Vagina (tissue), 2 donors: ENCODE measurements at places on chromosomes 4 and X.

DNA sequence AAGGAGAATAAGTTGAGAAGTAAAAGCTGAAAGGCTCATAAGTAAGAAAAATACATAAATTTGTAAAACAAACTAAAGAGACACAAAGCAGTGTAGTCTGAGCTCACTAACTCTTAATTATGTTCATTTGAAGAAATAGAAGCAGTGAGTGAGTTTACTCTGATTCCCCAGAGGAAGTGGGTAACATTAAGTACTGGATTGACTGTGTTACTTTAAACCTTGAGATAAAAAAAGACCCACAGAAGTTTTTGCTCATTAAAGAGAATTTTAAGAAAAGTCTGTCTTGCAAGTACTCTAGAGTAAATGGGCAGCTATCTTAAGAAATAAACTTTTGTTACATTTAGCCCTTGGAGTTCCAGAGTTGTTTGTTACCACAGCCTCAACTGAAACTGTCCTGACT lies 2466.9 kb downstream of the PCDH7 start:
- DNase-seq = no peak
- H3K27ac ChIP-seq = no peak overlapping the region
- no peaks in the 10 kb centered on the region for H3K36me3 ChIP-seq
- H3K4me1 ChIP-seq = no peaks in the 10 kb centered on the region
- H3K27me3 ChIP-seq = no peaks in the 10 kb centered on the region
- no peak overlapping the region for H3K4me3 ChIP-seq

DNA sequence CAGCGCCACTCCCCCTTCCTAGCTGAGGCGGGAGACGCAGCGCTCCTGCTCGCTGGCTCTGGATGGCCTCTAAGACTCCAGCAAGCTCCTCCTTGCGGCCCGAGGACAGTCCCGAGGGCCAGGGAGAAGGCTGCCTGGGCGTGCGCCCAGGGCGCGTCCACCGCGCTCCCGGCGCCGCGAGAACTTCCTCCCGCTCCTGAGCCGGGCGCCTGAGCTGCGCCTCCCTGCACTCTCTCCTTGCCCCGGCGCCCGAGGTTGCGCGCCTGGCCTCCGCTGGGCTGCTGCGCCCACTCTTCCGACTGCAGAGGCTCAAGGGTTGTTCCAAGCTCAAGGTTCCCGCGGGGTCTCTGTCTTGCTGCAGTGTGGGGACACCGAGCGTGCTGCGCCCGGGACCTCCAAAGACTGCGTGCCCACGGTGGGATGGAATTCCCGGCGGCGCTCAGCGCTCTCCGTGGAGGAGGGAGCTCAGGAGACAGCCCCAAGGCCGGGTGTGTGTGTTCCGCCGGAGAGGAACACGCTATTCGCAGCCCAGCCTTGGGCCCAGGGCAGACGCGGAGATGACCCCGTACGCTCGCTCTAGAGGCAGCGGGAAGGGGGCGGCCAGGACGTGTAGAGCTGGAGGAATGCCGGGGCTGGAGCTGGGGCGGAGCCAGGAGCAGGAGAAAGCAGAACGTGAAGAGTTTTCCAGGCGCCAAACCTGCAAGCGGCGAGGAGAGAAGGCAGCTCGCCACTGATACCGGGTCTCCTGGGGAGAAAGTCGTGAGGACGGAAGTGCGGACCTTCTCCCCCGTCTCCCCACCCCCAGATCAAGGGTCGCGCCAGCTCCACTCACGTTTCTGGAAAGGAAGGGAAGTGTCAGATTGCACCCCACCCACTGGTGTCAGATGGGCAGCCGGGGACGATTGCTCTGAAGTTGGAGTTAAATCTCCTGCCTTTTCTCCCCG lies at the start of gene ARHGAP6:
Gene ARHGAP6, minus strand, starts transcription at position 753 of the 944 bp plus-strand sequence. CDS start 1,092 bp downstream, outside the sequence.
- DNase-seq = no peak
- no peaks in the 10 kb centered on the region for H3K27me3 ChIP-seq
- peak within 1 kb of the TSS; percentile 42 for H3K4me3 ChIP-seq

GRCh38 chrX:53280331-53281320 lies 758 bp downstream of the IQSEC2 start:
- DNase-seq = no peak
- no peaks in the 10 kb centered on the region for H3K36me3 ChIP-seq
- H3K27ac ChIP-seq = peak overlapping the region; percentile 54
- peak overlapping the region; percentile 34 for H3K4me3 ChIP-seq

DNA sequence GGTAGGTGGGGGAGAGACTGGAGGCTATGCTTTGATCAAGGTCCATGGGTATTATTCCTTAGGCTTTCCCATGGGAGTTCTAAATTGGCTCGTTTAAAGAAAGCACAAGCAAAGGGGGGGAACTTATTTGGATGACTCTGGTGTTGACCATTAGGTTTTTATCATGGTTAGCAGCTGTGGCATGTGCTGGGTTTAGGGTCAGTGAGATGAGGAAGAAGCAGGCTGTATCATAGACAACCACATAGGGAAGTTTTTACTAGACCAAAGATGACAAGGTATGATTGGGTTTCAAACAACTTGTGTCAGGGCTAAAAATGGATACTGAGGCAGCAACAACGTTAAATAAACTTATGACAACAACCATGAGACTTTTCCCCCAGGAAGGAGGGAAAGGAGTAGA lies 97.7 kb downstream of the DNAAF6 start:
- no peaks in the 10 kb centered on the region for H3K27me3 ChIP-seq
- no peak for DNase-seq
- no peaks in the 10 kb centered on the region for H3K36me3 ChIP-seq
- no peaks in the 10 kb centered on the region for H3K4me1 ChIP-seq

DNA sequence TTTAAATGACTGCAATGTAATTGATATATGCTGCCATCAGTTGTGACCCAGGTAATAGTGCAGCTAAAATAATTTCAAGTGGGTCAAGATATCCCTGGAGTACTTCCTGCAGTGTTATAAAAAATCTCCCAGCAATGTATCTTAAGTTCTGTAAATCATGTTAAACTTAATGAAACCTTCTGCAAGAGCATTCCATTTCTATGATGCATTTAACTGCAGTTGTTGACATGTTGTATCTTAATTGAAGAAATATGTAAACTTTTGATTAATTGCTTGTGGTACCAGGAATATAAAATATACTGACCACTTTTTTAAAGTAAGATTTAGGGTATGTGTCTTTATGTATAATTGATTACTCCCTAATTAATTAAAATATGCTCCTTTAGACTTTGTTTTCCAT lies 213.6 kb downstream of the AFF2 start:
- no peak overlapping the region for H3K27ac ChIP-seq
- no peak for DNase-seq
- no peaks in the 10 kb centered on the region for H3K27me3 ChIP-seq
- H3K4me1 ChIP-seq = no peaks in the 10 kb centered on the region
- H3K36me3 ChIP-seq = no peaks in the 10 kb centered on the region

DNA sequence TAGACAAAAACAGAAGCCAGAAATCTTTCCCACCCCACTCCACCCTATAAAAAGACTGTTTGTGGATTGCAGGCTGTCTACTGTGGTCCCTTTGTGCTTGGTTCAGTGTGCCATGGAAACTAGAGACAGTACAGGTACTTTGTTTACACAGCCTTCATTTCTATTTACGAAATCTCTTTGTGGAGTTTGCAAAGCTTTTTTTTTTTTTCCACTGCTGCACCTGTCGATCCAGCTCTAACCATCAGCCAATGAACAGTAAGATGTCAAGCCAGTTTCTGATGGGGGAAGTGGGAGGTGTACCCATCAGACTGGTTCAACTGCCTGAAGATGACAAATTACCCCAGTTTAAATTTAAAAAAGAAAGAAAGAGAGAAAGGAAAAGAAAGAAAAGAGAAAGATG lies 20.2 kb upstream of the LRBA start:
- no peaks in the 10 kb centered on the region for H3K4me1 ChIP-seq
- H3K36me3 ChIP-seq = no peaks in the 10 kb centered on the region
- H3K27me3 ChIP-seq = no peaks in the 10 kb centered on the region
- H3K27ac ChIP-seq = no peak overlapping the region

DNA sequence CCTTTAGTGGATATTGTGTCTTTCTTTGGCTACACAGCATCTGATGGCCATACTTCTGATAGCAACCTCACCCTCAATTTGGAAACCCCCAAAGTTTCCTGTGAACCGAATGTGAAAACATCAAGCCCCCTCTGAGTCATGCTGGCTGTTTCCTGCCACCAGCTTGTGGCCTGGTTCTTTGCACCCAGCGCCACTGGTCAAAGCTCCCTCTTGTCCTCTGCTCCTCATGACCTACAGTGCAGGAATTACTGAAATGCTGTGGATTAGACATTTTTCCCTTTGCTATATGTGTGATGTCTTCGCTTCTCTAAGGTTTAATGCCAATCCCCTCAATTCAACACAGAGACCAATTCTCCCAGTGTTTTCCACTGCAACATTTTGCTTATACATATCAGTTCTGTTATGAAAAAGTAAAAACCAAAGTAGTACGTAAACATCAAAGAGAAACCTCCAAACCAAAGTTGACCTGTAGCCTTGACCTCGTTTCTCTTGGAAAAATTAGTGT lies 224.0 kb upstream of the TENM3 start:
- H3K27me3 ChIP-seq = no peaks in the 10 kb centered on the region
- no peaks in the 10 kb centered on the region for H3K36me3 ChIP-seq

GRCh38 chrX:8189096-8189830 lies 18.2 kb upstream of the VCX2 start:
- no peak overlapping the region for H3K4me3 ChIP-seq
- DNase-seq = no peak
- no peaks in the 10 kb centered on the region for H3K4me1 ChIP-seq
- H3K27ac ChIP-seq = no peak overlapping the region
- H3K36me3 ChIP-seq = no peaks in the 10 kb centered on the region

- no peak for DNase-seq
- H3K27ac ChIP-seq = peak overlapping the region; percentile 82
- H3K27me3 ChIP-seq = no peaks in the 10 kb centered on the region
- H3K4me1 ChIP-seq = peaks cover 32% of the 10 kb centered on the region
Observed at GRCh38 chrX:118727686-118728339, 407 bp downstream of the IL13RA1 start.
